ENCODE measurements at places on chromosomes 2 and 18.

- no peak for DNase-seq
Measured at GRCh38 chr2:232482301-232483238, 5.1 kb downstream of the ECEL1 start.

GRCh38 chr18:51278045-51278649 lies 80.7 kb upstream of the MEX3C start:
- DNase-seq = peak; percentile 24

- DNase-seq = no peak
Measured at GRCh38 chr2:240372101-240372500, 63.4 kb upstream of the GPC1 start.

GRCh38 chr18:11688972-11689668 lies at the start of gene GNAL:
Gene GNAL, plus strand, starts transcription at chr18:11689264. Its CDS starts 300 bp downstream, at chr18:11689564.
- DNase-seq = peak; percentile 56
